ENCODE measurements at places on chromosomes 1 and 21. TPM values are rescaled to one million over a fixed set of nuclear protein-coding genes. Genes with fewer than 3 reads are reported as not detected.
A peak's percentile ranks its signal among the peaks of the same experiment; 100 is the strongest.

The ACKR1 gene
- not detected for total RNA-seq

The SPATA45 gene
- not detected for total RNA-seq

The NPHS2 gene
- total RNA-seq: not detected

The TRIM58 gene
- total RNA-seq: not detected

The PTGFR gene
- not detected for total RNA-seq

The NFASC gene
- 0.24 TPM for total RNA-seq

The CFHR4 gene
- total RNA-seq: not detected

The CLCA2 gene
- not detected for total RNA-seq

DNA sequence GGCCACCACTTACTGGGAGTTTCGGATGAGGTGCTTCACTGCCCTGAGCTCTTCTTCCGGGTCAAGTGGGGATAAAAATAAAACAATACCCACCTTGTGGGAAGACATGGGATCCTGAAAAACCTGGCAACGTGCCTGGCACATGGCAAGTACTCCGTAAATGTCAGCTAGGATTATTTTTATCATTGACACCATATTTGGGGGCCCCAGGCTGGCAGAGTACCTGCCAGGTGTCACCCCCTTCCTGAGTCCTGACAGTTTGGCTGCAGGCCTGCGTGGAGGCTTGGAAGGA, 9.2 kb upstream of the EPHA2 start:
- DNase-seq: no peak

DNA sequence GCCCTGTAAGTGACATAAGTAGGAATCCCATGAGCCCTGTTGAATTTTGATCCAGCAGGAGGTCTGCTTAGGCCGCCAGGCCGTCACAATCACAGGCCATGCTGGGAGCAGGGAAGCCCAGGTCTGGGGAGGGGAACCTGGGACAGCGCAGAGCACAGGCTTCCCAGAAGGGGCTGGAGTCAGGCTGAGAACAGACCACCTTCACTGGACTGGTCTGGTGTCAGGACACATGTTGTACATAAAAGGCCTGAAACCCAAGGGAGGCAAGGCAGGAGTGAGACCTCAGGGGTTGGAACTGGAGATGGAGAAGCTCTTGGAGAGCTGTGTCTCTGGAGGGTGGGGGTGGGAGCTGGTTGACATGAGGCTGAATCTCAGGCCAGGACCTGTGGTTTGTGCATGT, 63.3 kb upstream of the ARTN start:
- DNase-seq: no peak

DNA sequence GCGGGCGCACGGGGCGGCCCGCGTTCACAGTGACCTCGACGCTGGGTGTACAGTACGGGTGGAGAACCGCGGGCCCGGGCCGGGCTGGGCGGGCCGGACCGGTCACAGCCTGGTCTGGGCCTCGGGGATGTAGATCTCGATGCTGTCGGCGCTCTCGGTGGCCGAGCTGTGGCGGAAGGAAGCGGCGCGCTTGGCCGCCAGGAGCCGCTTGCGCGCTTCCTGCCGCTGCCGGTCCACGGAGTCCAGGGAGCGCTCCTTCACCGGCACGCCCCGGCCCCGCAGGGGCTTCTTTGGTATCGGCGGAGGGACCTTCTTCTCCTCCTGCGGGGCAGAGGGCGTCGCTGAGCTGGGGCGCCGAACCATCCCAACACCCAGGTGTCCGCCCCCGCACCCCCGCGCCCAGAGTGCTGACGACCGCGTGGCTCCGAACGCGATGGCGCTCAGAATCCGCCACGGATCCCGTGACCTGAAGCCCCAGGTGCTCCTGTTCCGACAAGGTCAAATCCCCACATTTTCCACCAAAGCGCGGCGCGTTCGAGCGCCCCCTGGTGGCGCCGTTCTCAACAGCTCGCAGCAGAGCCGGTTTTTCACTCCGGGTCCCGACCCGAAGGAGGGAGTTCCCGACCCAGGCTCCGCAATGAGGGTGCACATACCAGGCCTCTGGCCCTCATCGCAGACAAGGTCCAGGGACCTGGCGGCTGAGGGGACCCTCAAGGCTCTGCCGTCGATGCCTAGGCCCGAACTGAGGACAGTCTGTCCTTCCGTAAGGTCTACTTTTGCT, 6.6 kb upstream of the SMIM12 start:
- peak; percentile 96 for DNase-seq

DNA sequence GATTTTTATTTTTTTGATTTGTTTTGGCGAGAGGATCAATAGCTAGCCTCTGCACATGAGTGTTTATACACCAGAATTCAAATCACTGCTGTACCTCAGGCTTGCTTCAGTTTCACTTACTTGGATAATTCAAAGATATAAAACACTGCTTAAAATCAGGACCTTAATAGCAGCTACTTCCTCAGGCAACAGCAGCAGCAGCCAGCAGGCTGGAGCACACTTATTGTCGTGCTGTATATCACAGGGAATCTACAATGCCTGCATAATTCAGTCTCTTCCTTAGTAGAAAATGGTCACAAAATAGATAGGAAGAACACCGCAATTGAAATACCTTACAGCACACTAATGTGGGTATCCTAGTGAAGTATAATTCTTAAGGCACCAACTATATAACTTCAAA, 497.3 kb downstream of the NEGR1 start:
- no peak for DNase-seq

DNA sequence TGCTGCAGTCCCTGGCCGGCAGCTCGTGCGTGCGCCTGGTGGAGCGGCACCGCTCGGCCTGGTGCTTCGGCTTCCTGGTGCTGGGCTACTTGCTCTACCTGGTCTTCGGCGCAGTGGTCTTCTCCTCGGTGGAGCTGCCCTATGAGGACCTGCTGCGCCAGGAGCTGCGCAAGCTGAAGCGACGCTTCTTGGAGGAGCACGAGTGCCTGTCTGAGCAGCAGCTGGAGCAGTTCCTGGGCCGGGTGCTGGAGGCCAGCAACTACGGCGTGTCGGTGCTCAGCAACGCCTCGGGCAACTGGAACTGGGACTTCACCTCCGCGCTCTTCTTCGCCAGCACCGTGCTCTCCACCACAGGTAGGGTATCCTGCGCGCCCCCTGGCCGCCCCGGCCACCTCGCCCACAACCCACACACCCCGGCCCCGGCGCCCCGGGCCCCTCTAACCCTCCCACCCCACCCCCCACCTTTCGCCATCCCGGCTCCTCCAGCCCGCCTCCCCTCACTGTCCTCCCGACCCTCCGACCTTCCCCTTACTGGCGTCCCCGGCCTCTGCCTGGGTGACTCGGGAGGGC, 352 bp downstream of the KCNK1 start:
- peak; percentile 40 for DNase-seq

DNA sequence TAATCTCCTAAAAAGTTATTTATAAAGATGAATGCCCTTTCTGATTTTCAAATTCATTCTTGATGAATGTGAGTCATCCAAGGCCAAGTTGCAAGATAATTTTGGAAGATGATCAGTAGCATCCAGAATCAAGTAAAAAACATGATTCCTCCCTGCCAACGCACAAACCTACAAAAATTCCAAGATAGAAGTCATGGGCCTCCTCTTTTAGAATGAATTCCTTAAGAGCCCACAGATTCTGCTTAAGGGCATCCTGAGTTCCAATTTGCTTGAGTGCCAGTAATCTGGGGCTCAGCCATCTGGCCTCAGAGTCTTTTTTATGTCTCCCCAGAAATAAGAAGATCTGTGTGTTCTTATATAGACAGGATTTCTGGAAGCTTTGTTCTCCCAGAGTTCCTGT, 23.2 kb upstream of the SPATA6 start:
- no peak for DNase-seq

DNA sequence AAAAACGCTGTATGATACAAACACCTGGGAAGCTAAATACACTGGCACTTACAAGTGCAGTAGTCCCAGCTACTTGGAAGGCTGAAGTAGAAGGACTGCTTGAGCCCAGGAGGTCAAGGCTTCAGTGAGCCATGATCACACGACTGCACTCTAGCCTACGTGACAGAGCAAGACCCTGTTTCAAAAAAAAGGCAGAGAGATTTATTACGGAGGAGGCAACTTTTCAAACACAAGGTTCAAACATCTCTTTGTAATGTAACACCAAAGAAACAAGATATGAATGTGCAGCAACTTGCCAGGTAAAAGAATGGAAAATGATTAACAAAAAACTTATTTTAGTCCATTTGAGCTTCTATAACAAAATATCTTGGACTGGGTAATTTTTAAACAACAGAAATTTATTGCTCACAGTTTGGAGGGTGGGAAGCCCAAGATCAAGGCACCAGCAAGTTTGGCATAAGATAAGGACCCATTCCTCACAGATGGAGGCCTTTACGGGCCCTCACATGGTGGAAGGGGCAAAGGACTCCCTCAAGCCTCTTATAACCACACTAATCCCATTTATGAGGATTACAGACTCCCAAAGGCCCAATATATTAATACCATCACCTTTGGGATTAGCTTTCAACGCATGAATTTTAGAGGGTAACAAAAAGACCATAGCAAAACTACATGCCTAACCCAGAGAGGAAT, 73.3 kb downstream of the EVI5 start:
- DNase-seq: no peak

DNA sequence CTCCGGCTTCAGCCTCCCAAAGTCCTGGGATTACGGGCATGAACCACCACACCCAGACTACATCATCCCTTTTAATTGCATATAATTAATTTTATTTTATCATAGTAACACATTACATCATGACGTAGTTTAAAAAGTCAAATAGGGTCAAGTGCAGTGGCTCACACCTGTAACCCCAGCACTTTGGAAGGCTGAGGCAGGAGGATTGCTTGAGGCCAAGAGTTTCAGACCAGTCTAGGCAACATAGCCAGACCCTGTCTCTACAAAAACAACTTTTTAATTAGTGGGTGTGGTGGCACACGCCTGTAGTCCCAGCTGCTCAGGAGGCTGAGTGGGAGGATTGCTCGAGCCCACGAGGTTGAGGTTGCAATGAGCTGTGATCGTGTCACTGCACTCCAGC, 20.7 kb downstream of the EFNA3 start:
- no peak for DNase-seq

DNA sequence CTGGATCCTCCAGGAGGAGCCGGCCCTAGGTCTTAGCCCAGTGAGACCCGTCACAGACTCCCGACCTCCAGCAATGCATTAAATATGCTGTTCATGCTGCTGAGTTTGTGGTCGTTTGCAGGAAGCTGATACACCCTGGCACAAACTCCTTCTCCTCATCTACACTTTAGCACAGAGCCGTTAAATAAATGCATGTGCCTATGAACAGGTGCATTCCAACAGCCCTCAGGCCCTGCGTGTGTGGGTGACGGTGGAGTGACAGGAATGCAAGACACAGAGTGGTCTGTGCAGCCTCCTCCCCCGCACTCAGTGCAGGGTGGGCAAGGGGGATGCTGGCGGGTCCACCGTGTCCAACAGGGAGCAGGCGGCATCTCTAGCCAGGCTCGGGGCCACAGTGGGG, 106.6 kb upstream of the TMPRSS2 start:
- DNase-seq: no peak

GRCh38 chr1:112711041-112711440, 4.1 kb downstream of the PPM1J start:
- DNase-seq: no peak

DNA sequence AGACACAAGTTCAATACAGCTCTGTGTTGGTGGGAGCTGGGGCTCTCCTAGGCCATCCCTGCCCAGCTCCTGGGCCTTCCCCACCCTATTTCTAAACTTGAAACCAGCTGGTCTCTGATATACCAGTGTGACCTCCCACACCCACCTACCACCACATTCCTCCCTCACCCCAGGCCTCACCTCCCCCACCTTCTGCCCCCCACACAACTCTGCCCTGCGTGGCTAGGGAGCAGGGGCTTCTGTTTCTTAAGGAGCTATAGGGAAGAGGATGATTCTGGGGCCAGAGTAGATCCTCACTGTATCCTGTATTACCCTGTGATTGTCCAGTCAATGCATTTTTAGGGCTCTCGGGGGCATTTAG, 16.5 kb downstream of the NES start:
- DNase-seq: no peak

- DNase-seq: no peak
These were observed 43.2 kb upstream of the BACE2 start for GRCh38 chr21:41124641-41125201.

DNA sequence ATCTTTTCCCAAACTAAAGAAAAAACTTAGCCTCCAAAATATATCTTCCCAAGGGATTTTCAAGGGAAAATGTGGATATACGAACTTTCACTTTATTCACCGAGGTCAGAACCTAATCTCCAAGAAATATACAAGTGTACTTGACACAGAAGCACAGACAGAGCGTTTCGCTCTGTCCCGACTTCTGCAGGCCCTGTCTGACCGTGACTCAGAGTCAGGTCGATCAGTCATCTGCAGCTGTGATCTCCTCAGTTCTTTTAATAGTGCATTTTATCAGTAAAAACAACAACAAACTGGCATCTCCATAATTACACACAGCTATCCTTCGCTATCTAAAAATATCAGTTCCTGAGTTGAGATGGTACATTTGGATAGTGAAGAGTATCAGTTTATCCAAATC, 226.6 kb downstream of the TM2D1 start:
- no peak for DNase-seq

DNA sequence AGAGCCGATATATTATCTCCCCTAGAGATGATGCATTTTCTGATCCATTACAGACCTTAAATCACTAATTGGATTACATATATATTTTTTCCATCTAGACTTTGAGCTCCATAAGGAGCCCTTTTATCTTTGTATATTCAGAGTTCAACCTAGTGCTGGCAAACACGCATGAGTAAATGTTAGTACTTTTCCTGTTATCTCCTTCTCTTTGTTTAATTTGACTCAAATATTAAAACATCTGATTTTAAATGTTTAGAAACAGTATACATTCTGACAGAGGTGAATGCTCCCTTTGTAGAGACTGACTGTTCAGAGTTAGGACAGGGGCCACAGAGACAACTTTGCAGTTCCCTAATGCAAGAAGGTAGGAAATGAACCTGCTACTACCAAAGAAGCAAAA, 37.1 kb downstream of the EIF2B3 start:
- no peak for DNase-seq

GRCh38 chr21:19034041-19034440, 630.5 kb upstream of the TMPRSS15 start:
- DNase-seq: no peak

- DNase-seq: no peak
These were observed 189.9 kb upstream of the CACYBP start for GRCh38 chr1:174809755-174810280.

DNA sequence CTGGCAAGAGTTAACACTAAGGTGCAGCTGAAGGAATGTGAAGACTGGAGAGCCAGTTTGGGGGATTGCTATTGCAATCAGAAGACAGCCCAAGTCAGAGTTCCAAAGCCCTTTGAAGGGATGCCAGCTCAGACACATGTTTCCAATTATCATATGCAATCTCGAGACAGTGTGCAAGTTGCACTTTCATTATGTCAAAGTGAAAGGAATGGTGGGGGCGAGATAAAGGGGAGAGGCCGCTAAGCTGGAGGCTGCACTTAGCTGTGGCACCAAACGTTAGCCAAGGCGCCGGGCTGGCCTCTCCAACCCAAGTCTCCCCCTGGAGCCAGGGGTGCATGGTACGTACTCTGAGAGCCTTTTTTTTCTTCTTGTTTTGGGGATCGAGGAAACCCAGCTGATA, 58.0 kb downstream of the NGF start:
- peak; percentile 19 for DNase-seq

DNA sequence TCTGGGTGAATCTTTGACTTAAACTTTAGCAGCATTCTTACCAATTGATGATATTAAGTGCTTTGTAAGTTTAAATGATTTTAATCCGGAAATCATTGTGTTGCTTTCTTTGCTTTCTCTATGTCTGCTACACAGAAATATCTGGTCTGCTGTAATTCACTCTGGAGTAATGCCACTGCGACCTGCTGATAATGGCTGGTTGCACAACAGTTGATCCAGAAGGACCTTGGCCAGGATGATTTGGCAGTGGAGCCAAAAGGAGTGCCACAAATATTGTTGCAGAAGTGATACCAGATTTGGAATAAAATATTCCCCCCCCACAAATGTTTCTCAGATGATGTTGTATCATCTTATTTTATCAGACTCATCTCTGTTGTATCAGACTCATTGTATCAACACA, 2063.9 kb downstream of the MRPL39 start:
- DNase-seq: no peak

Measured in activated CD4-positive, alpha-beta memory T cell treated with anti-CD3 and anti-CD28 coated beads for 36 hours (primary cell).